ENCODE measurements at places on chromosomes 2 and 18.

DNA sequence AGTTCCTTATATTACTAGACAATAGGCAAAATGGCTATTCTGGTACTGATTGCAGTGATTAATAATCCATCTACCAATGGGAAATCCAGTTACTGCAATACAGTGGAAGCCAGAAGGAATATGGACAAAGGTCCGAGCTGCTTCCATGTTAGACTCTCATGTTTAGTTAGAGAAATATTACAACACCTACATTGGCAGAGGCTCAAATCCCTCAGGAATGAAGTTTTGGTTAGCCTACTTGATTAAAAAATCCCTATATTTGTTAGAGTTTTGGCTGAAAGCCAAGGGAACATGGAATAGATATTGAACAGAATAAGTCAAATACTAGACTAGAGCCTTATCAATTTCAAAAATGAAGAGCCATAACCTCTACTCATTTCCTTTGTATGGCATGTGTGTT is 48.5 kb downstream of the ARL6IP6 start:
- no peak for DNase-seq

DNA sequence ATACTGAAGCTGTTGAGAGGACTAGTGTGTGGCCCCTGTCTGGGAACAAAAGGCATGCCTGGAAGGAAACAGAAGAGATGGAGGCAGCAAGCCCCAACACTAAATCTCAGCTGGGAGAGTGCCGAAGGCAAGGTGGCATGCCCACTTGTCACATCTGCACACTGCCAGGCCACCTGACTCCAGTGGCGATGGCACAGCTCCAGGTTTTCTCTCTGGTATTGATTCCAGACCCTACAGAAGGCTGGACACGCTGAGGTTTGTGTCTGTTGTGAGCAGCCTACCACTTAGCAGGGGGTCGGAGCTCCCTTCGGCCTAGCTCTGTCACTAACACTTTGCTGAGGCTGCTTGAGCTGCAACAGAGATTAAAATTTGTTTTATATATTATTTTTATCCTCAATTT is 307.3 kb downstream of the TDRD15 start:
- no peak for DNase-seq

DNA sequence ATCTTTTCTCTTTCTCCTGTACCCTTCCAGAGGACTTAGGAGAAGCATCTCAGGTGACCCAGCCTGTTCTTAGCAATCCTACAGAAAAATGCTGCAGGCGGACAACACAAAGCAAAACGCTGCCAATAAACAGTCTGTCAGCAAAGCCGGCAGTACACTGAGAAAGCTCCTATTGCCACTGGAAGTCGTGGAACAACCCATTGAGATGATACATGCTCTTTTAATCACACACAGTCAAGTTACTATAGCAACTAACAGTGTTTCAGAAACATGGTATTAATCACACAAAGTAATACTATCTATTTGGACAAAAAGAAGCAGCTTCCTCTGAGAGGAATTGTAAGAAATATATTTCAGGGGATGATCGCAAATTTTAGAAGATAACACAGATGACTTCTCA is 10.5 kb downstream of the CTLA4 start:
- no peak for DNase-seq

DNA sequence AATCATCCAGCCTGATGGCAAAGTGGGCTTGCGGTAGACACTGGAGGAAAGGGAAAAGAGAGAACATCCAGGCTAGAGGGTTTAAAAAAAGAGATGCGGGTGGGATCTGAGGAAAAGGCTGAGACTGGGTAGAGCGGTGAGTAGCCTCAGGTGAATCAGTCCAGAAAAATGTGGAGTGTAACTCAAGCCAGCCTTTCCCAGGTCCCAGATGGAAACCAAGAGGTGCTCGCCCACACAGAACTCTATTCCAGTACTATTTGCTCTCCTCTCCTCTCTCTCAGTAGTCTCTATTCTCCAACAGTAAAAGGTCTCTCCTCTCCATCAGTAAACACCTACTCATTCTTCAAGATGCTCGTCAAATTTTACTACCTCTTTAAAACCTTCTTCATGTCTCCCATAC is 38.3 kb upstream of the NRP2 start:
- DNase-seq, result no peak

DNA sequence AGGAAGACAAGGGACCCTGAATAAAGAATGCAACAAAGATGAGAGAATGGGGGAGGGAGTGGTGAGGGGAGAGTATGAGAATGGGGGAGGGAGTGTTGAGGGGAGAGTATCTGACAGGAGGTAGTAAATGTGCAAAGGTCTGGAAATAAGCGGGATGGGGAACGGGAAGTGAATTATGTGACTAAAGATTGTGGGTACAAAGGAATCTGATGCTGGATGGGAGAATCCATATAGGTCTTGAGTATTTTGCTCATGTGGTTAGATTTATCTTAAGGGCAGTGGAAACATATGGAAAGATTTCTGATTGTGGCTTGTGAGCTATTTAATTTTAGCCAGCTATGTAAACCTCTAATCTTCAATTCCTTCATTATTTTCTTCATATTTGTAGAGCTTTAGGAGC is 593.4 kb downstream of the DCC start:
- no peak for DNase-seq

Measured in activated CD4-positive, CD25-positive, alpha-beta regulatory T cell (primary cell).